B cell (primary cell): ENCODE measurements at places on chromosomes 2 and 18. TPM values are rescaled to one million over a fixed set of nuclear protein-coding genes. Genes with fewer than 3 reads are reported as not detected.

The EPAS1 gene
- total RNA-seq, result 0.37 and 1.0 TPM in 2 replicates

The NOSTRIN gene
- total RNA-seq, result not detected in 2 replicates

The ALPP gene
- not detected in 2 replicates for total RNA-seq

The SPP2 gene
- not detected in 2 replicates for total RNA-seq

The IL37 gene
- total RNA-seq, result 0.79 TPM in 1 of 2 replicates, not detected in the other

The OR6B3 gene
- total RNA-seq, result not detected in 2 replicates

The VWC2L gene
- total RNA-seq, result not detected in 2 replicates

The CHRNG gene
- total RNA-seq, result not detected in 2 replicates
